ENCODE measurements at places on chromosomes 5 and 9.

DNA sequence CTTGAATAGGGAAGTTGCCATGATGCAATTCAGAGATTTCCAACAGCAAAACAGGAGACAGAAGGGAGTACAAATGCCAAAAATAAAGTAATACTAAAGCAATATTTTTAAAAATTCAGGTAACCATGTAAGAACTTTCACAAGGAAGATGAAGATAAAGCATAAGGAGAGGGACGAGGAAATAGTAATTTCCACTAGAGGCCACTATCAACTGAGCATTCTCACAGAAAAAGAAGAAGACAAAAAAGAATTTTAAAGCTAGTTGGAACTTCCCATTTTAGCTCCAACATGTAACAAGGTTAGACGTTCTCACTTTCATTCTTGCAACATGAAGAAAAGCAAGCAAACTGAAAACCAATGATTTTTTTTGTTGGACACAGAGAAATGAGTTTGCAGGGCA lies 779.9 kb upstream of the CDH6 start:
- no peak for DNase-seq

GRCh38 chr5:95842854-95843544 lies 20.5 kb upstream of the GLRX start:
- peak; percentile 80 for DNase-seq

GRCh38 chr9:128412120-128412790 lies 8.4 kb upstream of the CERCAM start:
- DNase-seq = peak; percentile 64

GRCh38 chr9:125963932-125964331 lies 216.8 kb downstream of the PBX3 start:
- DNase-seq = no peak

- DNase-seq = no peak
Measured at GRCh38 chr5:139105621-139106071, 92.5 kb downstream of the SIL1 start.

- DNase-seq = no peak
Measured at GRCh38 chr5:32612134-32612888, 27.0 kb downstream of the SUB1 start.

GRCh38 chr9:95506428-95506677 lies 10.4 kb downstream of the PTCH1 start:
- DNase-seq = peak; percentile 51

- DNase-seq = no peak
Measured at GRCh38 chr5:117302473-117302872, 727.9 kb upstream of the SEMA6A start.

DNA sequence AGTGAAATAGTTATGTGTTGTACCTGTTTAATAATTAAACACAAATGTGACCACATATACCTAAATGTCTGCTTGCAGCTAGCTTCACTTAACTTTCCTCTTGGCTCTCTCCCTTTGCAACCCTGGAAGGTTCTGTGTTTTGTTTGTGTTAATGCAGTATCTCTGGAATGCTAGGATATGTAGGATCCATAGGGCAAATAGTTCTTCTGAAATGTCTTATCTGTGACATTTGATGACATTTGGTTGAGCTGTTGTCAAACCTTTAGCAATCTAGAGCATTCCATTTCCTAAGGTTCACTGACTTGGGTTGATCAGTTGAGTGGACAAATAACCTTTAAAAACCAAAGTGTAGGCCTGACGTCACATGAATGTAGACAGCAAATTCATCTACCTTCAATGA lies 21.8 kb downstream of the CTNNA1 start:
- DNase-seq = no peak

DNA sequence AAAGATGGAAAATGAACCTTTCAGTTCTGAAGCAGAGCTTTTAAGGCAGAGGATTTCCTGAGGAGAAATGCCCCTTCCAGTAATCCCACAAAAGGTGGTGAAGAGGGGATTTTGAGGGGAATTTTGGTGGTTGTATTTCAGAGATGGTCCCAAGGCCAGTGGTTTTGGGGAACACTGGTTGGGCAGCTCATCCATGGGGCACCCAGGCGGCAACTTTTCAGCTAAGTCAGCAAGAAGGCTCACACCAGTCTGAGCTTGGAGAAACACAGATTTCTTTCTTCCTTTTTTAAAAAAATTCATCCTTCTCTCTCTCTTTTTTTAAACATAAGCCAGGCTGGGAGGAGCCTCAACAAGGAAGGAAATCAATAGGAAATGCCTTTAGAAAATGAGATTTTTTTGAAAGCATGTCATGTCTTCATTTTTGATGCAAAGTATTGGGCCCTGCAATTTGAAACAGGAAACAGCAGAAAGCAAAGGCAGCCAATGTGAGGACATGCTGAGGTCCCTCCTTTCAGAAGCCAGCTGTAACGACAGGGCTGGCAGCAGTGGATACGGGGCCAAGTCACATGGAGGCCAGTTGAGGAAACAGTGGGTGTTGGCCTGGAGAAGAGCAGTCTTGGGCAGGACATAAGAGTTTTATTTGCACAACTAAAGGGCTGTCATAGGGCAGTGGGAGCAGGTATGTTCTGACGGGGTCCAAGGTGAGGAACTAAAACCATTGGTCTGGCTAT lies 155.3 kb upstream of the KLF4 start:
- no peak for DNase-seq

- DNase-seq = no peak
Measured at GRCh38 chr9:92657296-92658094, 12.4 kb downstream of the IPPK start.

- DNase-seq = peak; percentile 17
Measured at GRCh38 chr5:175321927-175322532, 122.0 kb downstream of the DRD1 start.

GRCh38 chr5:126004636-126005035 lies 418.6 kb upstream of the GRAMD2B start:
- DNase-seq = no peak

Data from stimulated activated naive CD8-positive, alpha-beta T cell treated with anti-CD3 and anti-CD28 coated beads, Interleukin-15, amount 100 ng/mL, for 72 hours (primary cell).